Skin of body (tissue), 3 donors: ENCODE measurements at places on chromosomes 7 and 10. TPM values are rescaled to one million over a fixed set of nuclear protein-coding genes. Genes with fewer than 3 reads are reported as not detected.

The CNPY1 gene
- total RNA-seq, result 0.10 TPM

The IDI2 gene
- total RNA-seq, result not detected

- DNase-seq, result no peak
These were observed 192.2 kb downstream of the CUX1 start for GRCh38 chr7:102009628-102010027.

GRCh38 chr10:54758791-54759190, 42.2 kb downstream of the PCDH15 start:
- DNase-seq, result no peak

- peak; percentile 96 for DNase-seq
These were observed at the start of gene ZNF503 for GRCh38 chr10:75401569-75402485. TSS of gene ZNF503 (minus strand) at chr10:75401764. CDS start at chr10:75401419, 345 bp downstream.

- DNase-seq, result no peak
These were observed 52.7 kb downstream of the GNA12 start for GRCh38 chr7:2791390-2791789.

DNA sequence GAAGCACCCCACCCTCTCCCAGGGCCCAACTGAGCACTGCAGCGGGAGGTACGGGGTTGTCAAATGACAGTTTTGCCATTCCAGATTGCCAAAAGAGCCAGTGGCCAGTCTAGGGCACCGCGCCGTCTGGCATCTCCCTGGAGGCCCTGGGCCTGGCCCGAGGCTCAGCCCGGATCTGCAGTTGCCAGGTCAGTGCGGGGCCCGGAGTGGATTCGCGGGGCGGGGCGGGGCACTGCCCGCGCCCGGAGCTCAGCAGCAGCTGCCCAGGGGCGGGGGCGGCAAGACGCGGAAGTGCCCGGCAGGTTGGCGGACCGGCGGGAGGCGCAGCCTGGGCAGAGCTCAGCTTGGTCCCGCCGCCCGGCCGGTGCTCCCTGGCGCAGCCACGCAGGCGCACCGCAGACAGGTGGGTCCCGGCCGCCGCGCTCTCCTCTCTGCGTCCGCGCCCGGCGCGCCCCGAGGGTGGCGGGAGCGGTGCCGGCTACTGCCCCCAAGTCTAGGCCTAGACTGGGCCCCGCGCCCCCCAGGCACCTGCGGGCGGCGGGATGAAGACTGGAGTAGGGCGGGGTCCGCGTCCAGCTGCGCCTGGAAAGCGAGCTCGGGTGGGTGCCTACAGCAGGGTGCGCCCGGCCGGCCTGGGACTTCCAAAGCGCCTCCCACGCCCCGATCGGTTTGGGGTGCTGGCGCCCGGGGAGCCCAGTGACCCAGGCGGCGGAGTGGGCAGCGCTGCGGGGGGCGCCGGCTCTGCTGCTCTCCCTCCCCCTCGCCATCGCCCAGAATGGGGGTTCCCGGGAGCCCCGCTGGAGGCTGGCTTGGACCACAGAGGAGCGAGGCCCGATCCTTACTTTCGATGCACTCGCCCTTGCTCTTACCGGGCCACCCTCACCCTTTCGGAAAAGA, at the start of gene IRF5:
Gene IRF5 (plus strand): TSS at position 281 of the 897 bp plus-strand sequence. CDS start 4,155 bp downstream, outside the sequence.
- DNase-seq, result no peak

- DNase-seq, result no peak
These were observed 149.2 kb downstream of the TRIL start for GRCh38 chr7:28808796-28809533.

GRCh38 chr7:74453322-74454011, at the start of gene GTF2IRD1:
TSS of gene GTF2IRD1 (plus strand) at chr7:74453906. CDS start at chr7:74508081, 54,175 bp downstream.
- DNase-seq, result peak; percentile 24
